ENCODE measurements at places on chromosomes 11 and 22.

DNA sequence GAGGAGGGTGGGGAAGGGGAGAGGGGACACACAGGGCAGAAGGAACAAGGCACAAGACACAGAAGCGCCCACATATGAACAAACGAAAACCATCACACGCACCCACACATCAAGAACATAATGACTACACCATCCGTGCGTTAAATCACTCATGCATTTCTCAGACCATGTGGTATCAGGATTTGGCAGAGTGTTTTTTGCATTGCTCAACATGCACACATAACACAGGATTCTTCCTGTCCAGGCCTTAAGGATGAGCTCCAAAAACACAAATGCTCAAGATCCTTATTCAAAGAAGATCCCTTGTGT is 309.5 kb downstream of the CADM1 start:
- DNase-seq = peak; percentile 57

- no peak for DNase-seq
Measured at GRCh38 chr22:27312966-27313855, 488.3 kb downstream of the MN1 start.

DNA sequence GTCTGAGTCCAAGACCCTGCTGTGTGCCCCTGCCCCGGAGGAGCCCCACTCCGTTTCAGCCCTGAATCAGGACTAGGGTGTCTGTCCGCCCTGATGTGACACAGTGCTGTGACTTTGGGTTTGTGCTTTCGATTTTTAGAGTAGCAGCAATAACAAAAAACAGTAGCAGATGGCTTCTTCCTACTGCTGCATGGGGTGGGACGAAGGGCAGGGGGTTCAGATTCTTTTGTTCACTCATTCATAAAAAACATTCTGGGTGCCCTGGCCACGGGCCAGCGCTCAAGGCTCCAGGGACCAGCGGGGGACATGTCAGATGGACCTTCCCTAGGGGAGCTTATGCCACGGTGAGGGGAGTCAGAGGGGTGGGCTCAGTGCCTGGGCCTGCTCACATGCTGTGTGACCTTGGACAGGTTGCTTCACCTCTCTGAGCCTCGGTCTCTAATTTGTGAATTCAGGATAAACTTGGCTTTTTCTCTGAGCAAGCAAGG is 24.6 kb upstream of the PRR5 start:
- DNase-seq = no peak

- no peak for DNase-seq
Measured at GRCh38 chr11:119445850-119446249, 22.9 kb upstream of the THY1 start.

DNA sequence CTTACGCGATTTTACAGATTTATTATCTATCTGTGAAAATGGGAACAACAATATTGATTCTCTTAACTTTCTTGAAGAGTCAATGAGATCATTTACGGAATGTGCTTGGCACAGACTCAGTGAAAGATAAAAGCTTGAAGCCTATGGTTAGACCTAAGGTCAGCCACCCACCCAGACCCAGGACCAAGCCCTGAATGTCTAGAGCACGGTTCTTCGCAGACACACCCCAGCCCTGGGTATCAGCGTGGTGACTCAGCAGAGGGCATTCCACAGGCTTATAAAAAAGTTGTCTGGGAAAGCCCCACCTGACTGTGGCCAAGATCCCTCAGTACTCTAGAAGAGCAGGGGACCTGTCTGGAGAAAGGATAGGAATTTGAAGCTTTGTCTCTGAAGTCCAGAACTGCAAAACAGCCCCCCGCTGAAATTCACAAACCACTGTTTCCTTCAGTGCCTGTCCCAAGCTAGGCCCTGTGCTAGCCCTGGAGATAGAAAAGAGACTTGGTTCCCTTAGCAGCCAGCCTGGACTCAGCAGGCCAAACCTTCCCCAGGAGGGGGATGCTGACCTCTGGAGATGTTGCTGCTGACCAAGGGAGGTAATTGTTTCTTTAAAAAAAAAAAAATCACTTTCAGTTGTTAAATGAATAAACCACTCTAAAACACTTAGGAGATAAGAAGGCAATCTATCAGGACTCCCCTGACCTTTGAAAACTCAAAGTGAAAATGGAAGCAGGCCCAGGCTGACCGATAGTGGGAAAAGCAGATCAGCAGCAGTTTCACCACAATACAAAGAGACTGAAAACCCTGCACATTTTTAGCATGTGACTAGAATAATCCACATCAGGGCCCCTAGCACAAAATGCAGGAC is 114.0 kb downstream of the ABTB2 start:
- peak; percentile 88 for DNase-seq

- no peak for DNase-seq
Measured at GRCh38 chr11:5767056-5767455, 13.0 kb downstream of the OR52N4 start.

GRCh38 chr11:95138448-95138847 is 48.8 kb downstream of the ENDOD1 start:
- no peak for DNase-seq

GRCh38 chr11:67382276-67383136 is 9.1 kb upstream of the CLCF1 start:
- peak; percentile 86 for DNase-seq

- peak; percentile 81 for DNase-seq
Measured at GRCh38 chr11:47766509-47767227, 473 bp downstream of the FNBP4 start.

DNA sequence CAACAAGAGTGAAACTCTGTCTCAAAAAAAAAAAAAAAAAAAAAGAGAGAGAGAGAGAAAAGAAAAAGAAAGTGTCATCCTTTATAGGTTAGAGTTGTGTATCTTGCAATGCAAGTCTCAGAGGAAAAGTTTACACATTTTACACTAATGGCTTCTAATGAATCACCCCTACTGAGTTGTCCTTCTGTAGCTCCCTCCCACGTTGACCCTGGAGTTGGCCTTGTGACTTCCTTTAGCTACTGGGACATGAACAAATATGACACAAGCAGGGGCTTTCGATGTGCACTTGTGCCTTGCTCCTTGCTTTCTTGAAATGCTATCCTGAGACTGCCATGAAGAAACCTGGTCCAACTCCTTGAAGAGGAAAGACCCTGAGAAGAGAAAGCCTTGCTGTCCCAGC is 2.4 kb upstream of the SMCO4 start:
- no peak for DNase-seq

DNA sequence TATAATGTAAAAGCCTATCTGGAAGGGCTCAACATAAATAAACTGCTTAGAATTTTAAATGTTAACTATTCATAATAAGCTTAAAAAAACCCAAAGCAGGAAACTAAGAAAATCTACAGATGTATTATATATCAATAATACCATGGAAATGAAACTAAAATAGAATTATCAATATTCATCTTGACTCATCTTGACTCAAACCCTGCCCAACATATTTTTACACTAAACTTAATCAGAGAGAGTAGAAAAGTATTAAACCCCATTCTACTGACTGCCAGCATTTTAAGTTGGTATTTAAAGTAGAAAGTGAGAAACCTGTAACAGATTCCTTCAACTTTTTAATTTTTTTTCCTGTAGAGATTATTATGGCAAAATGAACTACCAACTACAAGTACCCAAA is 149.2 kb downstream of the ENTHD1 start:
- DNase-seq = peak; percentile 20

DNA sequence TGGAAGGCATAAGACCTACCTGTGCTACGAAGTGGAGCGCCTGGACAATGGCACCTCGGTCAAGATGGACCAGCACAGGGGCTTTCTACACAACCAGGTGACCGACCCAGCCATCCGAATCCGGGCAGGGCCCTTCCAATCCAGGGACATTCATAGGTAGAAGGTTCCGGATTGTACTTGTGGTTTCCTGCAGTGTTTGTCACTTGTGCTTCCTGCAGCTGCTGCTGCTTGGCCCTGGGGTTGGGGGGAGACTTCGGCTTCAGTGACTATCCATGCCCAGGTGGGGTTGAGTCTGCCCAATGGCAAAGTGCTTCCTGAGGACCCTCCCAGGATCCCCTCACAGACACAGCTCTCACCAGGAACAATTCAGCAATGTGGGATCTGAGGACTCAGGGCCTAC is 2.2 kb downstream of the APOBEC3A start:
- no peak for DNase-seq

GRCh38 chr22:23067023-23067650 is 3.2 kb upstream of the GNAZ start:
- DNase-seq = no peak

DNA sequence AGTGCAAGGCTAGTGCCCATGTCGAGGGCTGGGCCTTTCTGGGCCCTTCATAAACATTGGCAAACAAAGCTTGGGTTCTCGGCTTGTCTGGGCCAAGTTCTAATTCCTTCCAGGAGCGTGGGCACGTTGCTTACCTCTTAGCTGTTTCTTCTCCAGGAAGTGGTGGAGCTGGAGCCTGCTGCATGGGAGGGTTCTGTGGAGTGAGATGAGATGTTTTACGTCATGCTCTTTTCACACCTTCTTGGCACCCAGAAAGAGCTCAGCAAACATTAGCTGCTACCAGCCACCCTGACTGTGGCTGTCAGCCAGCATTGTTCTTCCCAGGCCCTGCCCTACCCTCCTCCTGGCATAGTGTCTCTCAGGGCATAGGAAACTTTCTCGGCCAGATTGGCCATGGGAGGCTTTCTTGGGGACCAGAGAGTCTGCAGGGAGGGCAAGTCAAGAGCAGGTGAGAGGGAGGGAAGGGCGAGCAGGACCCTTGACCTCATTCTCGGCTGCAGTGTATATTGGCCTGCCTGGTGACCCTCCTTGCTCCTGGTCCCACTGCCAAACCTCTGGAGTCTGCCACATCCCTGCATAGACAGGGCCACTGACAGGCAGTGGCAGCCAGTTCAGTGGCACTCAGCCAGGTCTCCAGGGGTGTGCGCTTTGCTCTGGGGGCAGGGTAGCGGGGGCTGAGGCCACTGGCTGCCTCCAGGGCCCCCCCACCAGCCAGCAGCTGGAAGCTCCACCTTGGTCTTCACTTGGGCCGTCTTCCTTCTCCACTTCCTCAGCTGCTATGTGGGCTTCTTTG is 98.8 kb downstream of the BCR start:
- peak; percentile 48 for DNase-seq

DNA sequence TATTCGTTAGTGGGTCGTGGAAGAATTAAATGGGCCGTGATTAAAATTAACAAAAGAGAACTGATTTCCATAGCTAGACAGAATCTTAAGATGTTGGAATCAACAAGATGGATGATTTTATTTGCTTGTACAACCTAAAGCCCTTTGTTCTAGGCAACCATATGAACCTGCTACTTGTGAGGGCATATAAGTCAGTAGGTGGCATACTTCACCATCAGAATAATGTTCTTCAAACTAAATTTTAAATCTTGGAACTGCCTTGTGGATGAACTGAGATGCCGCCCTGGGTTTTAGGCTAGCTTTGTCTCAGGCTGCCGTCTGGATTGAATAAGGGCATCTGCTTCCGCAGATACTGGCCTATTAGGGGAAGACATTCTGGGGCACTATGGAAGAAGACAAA is 40.9 kb downstream of the CSRP3 start:
- DNase-seq = no peak

- no peak for DNase-seq
Measured at GRCh38 chr11:87263979-87264378, 226.2 kb downstream of the TMEM135 start.

DNA sequence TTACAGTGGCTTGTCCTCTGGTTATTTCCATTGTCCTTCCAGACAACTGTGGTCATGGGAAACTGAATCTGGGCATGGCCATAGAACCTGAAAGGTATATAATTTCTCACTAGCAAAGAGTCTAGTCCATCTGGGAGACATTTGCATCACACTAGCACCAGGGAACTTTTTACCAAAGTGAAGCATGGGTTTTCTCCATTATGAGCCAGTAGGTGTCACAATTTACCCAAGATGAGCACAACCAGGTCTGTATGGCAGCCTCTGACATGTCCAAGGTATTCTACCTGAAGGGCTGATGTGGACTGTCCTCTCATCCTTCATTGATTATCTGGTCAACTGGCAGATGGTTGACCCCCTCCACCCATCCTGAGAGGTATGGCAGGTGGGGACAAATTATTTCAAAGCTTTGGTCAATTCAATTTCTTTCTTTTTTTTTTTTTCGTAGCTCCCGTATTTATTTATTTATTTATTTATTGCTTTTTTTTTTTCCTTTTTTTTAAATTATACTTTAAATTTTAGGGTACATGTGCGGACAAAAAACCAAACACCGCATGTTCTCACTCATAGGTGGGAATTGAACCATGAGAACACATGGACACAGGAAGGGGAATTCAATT is 425.9 kb downstream of the TMEM135 start:
- peak; percentile 8 for DNase-seq

Measured in activated CD4-positive, alpha-beta T cell treated with anti-CD3 and anti-CD28 coated beads, Interleukin-10, Interleukin-2, amounts not matched to agents 100 ng/mL and 50 ng/mL, durations not matched to agents 16 hours and 8 hours (primary cell).